ENCODE measurements at places on chromosomes 13 and 19.

- no peak for DNase-seq
Measured at GRCh38 chr13:94713561-94714182, 1.3 kb upstream of the SOX21 start.

DNA sequence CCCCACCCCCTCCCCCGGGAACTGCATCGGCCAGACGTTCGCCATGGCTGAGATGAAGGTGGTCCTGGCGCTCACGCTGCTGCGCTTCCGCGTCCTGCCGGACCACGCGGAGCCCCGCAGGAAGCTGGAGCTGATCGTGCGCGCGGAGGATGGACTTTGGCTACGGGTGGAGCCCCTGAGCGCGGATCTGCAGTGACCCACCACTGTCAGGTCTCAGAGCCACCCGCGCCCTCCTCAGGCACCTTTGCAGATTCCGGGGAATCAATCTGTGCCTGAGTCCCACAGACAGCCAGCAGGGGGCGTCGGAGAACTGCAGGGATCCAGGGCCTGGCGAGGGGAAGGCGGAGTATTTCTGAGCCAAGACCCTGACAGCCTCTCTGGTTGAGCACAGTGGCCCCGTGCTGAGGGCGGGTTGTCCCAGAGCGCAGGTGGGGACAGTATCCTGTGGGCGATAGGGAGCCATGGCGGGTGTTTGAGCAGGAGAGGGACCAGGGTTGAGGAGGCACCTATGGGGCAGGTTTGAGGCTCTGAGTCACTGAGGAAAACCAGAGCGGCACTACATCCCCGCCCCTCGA, 30.4 kb upstream of the CYP4F8 start:
- peak; percentile 73 for DNase-seq

DNA sequence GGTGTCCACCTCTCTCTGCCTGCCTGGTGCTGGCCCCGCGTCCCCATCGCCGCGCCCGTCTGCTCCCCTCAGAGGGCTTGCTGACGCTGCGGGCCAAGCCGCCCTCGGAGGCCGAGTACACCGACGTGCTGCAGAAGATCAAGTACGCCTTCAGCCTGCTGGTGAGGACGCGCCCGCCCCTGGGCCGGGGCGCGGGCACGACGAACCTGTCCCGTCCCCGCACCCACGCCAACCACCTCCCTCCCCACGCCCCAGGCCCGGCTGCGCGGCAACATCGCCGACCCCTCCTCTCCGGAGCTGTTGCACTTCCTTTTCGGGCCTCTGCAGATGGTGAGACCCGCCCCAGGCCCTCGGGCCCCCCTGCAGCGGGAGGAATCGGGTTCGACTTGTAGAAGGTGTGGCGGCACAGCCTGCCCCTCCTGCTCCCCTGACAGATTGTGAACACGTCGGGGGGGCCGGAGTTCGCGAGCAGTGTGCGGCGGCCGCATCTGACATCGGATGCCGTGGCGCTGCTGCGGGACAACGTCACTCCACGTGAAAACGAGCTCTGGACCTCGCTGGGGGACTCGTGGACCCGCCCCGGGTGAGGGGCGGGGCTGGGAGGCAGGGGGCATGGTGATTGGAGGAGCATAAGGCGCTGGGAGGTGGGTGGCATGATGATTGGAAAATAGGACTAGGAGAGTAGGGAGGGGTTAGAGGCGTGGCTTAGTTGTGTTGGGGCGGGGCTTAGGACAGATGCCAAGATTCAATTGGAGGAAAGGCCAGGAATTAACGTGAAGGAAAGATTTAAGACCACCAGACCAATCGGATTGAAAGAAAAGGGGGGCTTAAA, 6.6 kb downstream of the EPS8L1 start:
- DNase-seq = no peak

DNA sequence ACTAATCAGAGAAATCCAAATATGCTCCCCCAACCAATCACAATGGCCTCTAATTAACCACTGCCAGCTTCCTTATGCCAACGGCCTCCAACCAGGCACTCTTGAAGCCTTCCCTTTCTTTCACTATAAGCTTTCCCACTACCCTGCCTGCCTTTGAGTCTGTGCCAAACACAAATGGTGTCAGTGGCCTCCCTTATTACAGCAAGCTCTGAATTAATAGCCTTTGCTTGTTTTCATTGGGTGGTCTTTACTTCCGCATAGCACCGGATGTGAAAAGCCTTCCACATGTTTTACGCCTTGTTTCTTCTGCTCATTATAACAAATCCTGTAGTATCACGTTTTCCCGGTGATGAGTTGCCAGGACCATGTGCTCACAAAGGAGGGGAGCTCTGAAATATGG, 1.4 kb upstream of the EDDM13 start:
- DNase-seq = no peak

GRCh38 chr13:47454986-47455385, 546.1 kb downstream of the SUCLA2 start:
- no peak for DNase-seq

DNA sequence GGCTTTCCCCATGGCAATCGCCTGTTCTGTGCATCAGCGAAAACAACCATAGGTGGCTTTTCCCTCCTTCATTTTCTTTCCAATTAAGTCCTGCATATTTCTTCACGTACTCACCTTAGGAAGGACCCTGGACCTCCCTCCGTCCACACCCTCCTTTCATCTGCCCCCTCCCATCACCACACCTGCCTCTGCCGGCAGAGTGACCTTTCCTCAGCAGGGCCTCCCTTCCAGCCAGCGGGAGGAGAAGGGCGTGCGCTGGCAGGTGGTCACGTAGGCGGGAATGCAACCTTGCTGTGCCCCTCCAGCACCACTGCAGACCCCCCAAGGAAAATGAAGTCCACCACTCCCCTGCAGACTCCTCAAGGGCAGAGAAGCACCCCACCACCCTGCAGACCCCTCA, 61.1 kb downstream of the GSX1 start:
- no peak for DNase-seq

DNA sequence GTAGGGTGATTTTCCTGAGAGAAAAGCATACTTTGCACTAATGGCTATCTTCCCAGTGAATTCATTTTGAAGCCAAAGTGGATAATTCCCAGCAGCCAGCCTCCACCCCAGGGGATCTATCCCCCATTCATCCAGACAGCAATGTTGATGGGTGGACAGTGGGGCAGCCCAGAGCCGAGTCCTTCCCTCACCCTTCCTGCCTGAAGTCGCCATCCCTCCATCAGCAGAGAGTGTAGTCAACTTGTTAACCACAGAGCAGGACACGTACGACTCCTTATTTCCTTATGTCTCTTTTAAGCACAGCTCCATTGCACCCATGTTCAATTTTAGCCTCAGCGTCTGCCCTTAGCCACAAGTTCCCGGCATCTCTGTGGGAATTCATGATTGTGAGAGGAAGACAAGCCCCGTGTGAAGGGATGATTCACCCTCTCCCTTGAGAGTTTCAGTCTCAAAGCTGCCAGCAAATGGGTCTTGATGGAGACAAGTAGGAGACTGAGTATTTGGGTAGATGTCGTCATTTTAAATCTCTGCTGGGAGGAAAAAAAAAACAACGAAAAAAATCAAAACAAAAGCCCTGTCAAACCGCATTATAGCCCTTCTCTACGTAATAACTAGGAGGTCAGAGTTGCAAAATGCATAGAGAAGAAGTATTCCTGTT, 58.3 kb upstream of the MEDAG start:
- DNase-seq = no peak

GRCh38 chr13:81760316-81760715, 1419.4 kb upstream of the SPRY2 start:
- DNase-seq = no peak

GRCh38 chr13:19575230-19575629, 13.9 kb upstream of the TPTE2 start:
- no peak for DNase-seq

- no peak for DNase-seq
Measured at GRCh38 chr19:51263808-51264207, 12.9 kb downstream of the SIGLECL1 start.

GRCh38 chr13:23776698-23777574, 112.3 kb downstream of the MIPEP start:
- no peak for DNase-seq

DNA sequence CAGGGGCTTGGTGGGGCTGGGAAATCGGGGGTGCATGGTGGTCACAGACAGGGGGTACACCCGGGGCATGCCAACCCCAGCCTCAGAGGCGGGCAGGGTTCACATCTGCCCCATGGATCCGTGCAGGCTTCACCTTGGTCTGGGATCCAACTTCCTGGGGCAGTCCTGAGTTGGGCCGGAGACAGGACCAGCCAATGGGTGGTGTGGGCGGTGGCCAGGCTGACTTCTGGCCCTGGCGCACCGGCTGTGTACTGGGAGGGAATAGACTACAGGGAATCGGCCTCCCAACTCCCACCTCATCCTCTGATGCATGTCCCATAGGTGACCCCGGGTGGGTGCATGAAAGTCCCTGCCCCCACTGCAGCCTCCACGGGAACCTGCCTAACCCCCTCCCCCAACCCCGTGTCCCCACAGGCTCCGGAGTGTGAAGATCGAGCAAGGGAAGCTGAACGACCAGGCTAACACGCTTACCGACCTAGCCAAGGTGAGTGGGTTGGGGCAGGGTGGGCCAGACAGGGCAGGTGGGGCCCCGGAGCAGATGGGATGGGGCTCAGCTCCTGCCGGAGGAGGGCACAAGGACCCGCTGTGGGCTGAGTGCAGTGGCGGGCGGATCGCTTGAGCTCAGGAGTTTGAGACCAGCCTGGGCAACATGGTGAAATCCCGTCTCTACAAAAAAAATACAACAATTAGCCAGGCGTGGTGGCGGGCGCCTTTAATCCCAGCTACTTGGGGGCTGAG, 14.7 kb upstream of the ARRDC2 start:
- no peak for DNase-seq

- DNase-seq = no peak
Measured at GRCh38 chr13:33328701-33329100, 43.1 kb upstream of the STARD13 start.

- DNase-seq = no peak
Measured at GRCh38 chr19:45716359-45717130, 14.2 kb downstream of the FBXO46 start.

- no peak for DNase-seq
Measured at GRCh38 chr19:1217366-1217765, 11.8 kb downstream of the STK11 start.

DNA sequence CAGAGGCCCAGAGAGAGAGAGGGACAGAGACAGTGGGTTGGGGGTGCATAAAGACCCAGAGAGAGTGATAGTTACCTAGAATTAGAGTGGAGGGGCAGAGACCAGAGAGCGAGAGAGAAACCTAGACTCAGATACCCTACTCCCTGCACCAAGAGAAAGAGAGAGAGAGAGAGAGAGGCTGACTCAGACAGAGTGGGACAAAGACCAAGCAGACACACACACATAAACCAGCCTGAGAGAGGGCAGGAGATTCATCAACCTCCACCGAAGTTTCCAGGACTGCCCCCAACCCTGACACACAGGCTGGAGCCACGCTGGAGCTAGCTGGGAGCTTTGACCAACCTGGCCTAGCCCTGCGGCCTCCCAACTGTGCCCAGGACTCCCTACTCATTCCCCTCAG, 12.9 kb downstream of the SYT3 start:
- no peak for DNase-seq

DNA sequence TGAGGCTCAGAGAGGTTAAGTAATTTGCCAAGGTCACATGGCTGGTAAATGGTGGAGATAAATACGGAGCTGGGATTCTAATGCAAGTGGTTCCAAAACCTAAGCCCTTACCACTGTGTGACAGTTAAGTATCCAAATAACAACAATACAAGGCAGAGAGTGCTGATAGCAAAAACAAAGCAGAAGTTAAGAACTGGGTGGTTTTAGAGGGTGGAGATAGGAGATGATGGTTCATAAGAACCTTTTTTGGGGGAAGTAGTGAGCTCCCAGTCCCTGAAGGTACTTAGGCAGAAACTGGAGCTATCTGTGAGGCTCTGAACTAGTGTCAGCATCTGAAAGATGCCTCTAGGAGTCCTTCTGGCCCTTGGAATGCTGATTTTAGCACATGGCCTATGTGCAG, 56.2 kb upstream of the UBE2L5 start:
- no peak for DNase-seq

DNA sequence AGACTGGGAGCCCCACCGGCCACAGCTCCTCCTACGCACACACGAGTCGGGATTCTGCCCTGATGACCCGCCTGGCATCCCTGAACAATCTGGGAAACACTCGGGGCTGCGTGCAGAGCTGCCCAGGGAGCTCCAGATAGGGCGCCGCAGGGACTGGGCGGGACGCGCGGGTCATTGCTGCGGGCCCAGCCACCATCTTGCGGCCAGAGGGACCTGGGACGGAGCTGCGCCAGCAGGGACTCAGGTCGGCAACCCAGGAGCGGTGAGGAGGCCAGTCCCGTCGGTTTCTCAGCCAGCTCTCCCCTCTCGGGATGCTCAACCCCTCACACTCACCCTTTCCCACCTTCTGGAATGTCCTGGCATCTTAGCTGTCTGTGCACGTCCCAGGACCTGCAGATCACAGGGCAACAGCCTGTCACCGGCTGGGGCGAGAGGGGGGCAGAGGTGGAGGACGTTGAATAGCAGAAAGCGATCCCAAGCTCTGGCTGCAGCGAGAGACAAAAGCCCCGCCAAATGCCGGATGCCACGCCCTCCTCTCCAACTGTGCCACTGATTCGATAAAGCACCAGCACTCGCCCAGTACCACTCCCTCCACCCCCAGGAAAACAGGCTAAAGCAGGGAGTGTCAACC, 20.4 kb upstream of the ZNF91 start:
- no peak for DNase-seq

DNA sequence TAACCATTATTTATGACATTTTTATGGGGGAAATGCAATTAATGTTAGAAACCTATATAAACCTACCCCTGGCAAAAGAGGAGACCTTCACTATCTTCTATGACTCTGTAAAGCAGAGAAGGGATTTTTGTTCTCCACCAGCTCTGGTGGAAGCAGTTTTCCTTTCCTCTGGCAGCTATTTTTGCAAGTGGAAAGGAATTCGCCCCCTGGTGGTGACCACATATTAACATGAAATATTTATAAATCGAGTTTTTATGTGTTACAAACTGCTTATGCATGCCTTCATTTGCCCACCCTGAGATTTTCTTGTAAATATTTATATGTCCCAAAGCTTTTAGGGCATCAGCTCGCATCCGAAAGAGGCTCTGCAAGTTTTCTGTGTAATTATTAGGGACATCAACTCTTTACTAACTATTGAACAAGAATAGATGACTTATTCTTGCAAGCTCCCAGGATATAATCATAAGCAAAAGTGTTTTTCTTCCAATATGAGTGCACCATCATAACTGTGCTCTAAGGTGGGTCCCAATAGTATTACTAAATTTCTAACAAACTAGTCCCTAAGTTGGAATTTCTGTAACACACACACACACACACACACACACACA, 62.4 kb downstream of the SERTM1 start:
- DNase-seq = no peak

DNA sequence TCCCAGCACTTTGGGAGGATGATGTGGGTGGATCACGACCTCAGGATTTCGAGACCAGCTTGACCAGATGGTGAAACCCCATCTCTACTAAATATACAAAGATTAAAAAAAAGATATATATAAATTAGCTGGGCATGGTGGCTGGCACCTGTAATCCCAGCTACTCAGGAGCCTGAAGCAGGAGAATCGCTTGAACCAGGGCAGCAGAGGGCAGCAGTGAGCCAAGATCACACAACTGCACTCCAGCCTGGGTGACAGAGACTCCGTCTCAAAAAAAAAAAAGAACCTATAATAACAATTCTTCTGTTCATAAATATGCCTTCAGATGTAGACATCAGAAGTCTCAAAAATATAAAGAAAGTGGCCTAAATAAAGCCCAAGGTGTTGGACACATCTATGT, 7.6 kb downstream of the ZNF737 start:
- no peak for DNase-seq

Data from stimulated activated CD8-positive, alpha-beta memory T cell treated with anti-CD3 and anti-CD28 coated beads, Interleukin-2, amount 100 ng/mL, for 1 hour (primary cell).